ENCODE measurements at places on chromosomes 5 and 9.

DNA sequence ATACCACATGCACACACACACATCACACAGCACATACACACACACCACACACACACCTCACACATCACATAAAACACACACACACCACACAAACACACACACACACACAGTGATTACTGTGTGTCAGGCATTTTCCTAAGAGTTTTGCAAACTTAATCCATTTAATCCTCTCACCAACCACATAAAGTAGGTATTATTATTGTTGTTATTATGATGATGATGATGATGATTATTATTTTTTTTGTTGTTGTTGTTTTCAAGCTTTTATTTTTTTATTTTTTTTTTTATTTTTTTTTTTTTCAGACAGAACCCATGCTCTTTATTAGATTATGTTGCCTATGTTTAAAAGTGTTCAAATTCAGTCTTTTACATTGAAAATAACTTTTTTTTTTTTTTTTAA lies 31.5 kb downstream of the JADE2 start:
- H3K36me3 ChIP-seq, result no peaks in the 10 kb centered on the region
- H3K27ac ChIP-seq, result no peak overlapping the region
- no peaks in the 10 kb centered on the region for H3K27me3 ChIP-seq

DNA sequence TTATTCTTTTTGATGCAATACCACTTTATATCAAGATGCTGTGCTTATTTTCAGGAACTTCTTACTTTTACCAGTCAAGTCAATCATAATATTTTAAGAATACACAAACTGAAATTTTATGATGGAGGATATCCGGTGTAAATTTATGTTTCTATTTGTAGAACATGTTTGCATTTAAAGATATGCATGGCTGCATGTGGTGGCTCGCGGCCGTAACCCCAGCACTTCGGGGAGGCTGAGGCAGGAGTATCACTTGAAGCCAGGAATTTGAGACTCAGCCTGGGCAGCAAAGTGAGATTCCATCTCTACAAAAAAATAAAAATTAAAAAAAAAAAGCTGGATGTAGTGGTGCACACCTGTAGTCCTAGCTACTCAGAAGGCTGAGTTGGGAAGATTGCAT lies 73.5 kb upstream of the ALDH1A1 start:
- no peaks in the 10 kb centered on the region for H3K27me3 ChIP-seq
- no peaks in the 10 kb centered on the region for H3K4me1 ChIP-seq
- no peaks in the 10 kb centered on the region for H3K36me3 ChIP-seq
- H3K27ac ChIP-seq, result no peak overlapping the region
- no peak for DNase-seq

GRCh38 chr5:157914151-157914788 lies 55.3 kb upstream of the CLINT1 start:
- no peak for DNase-seq
- H3K36me3 ChIP-seq, result no peaks in the 10 kb centered on the region
- H3K27ac ChIP-seq, result no peak overlapping the region
- no peak overlapping the region for H3K4me3 ChIP-seq

DNA sequence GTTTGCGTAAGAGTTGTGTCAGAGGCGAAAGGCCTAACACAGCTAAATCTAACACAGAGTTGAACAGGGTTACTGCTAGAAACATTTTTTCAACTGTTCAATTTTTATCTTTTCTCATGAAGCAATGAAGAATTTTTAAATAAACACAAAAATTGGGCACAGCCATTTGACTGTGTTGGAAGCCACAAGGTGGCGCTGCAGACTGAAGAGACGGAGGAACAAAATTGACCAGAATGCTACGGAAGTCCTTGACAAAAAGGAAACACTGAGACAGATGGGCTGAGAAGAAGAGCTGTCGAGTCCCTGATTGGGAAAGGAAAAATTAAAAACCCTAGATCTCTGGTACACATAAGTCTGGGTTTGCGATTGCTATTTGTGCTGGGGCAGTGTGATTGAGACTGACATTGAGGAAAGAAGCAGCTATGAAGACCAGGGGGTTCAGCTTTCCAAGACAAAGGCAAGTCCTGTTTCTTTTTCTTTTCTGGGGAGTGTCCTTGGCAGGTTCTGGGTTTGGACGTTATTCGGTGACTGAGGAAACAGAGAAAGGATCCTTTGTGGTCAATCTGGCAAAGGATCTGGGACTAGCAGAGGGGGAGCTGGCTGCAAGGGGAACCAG lies at the start of gene PCDHB9:
TSS of gene PCDHB9 (plus strand) at position 265 of the 616 bp plus-strand sequence. CDS start at position 423, 158 bp downstream.
- H3K4me3 ChIP-seq, result peak within 1 kb of the TSS; percentile 34
- no peaks in the 10 kb centered on the region for H3K27me3 ChIP-seq

DNA sequence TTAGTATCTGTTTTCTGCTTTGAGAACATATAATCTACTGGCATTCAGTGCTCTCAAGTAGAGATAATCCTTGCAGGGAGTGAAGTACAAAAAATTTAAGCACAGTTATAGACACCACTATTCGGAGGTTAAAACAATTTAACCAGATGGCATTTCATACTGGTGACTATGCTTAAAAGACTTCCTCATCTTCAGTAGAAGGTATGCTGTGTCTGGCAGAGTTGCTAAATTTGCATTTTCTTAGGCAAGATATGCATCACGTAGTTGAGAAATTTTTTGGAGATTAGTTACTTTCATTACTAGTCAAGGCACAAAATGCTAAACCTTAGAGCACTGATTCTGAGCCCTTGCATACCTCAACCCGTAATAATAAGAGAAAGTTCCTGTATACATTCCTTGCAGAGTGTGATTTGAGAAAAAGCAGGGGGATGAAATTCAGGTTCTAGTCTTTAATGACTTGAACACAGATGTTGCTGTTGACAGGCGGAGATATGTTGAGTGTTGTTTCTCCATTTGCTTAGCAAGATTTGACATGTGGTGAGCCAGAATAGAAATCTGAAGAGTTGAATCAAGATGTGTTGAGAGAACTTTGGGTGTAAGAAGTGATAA lies 70.8 kb upstream of the STARD4 start:
- no peak overlapping the region for H3K27ac ChIP-seq
- H3K4me1 ChIP-seq, result no peaks in the 10 kb centered on the region
- H3K27me3 ChIP-seq, result no peaks in the 10 kb centered on the region
- DNase-seq, result no peak

- H3K36me3 ChIP-seq, result no peaks in the 10 kb centered on the region
- no peaks in the 10 kb centered on the region for H3K4me1 ChIP-seq
- H3K27me3 ChIP-seq, result no peaks in the 10 kb centered on the region
- H3K4me3 ChIP-seq, result no peak overlapping the region
Measured at GRCh38 chr9:37747271-37747753, 6.3 kb upstream of the TRMT10B start.

DNA sequence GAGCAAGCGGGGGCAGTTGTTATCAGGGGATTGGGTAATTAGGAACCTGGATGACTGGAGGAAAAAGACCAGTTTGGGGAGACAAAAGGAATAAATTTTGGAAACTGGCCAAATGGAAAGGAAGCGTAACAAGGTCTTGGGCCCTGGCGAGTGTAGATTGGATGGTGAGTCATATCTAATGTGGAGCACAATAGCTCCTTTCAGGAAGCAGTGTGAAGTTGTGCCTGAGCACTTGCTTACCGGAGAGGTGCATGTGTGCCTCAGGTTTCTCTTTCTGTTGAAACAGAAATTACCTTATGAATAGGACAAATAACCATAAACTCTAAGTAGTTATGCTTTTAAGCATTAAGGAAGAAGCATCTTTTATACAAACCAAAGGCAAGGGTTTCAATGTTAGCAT lies 176.4 kb downstream of the KIF4B start:
- no peaks in the 10 kb centered on the region for H3K36me3 ChIP-seq
- H3K4me3 ChIP-seq, result peak overlapping the region; percentile 34
- H3K4me1 ChIP-seq, result peaks cover 19% of the 10 kb centered on the region
- no peaks in the 10 kb centered on the region for H3K27me3 ChIP-seq

DNA sequence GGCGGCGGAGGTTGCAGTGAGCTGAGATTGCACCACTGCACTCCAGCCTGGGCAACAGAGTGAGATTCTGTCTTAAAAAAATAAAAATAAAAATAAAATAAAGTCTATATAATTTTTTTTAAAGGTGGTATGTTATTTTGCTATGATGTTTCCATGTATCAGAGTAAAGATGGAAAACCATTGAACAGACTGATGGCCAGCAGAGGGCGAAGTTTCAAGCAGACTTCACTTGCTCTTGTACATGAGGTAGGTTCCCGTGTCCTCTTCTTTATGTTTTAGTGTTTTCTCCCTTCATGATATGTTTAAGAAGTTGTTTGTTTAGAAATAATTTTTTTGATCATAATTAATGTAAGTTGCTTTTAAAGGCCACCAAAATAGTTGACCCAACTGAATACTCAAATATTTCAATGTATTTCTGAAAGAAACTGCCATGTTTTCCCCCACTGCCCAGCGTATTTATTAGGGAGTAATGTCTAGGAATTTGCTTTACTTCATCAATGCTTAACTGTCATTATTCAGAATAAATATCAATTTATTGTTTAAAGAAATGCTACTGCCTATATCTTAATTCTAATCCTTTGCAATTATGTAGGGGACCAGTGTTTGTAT lies 146.4 kb downstream of the HACD4 start:
- no peaks in the 10 kb centered on the region for H3K27me3 ChIP-seq
- H3K36me3 ChIP-seq, result no peaks in the 10 kb centered on the region
- no peak overlapping the region for H3K27ac ChIP-seq
- no peak overlapping the region for H3K4me3 ChIP-seq

DNA sequence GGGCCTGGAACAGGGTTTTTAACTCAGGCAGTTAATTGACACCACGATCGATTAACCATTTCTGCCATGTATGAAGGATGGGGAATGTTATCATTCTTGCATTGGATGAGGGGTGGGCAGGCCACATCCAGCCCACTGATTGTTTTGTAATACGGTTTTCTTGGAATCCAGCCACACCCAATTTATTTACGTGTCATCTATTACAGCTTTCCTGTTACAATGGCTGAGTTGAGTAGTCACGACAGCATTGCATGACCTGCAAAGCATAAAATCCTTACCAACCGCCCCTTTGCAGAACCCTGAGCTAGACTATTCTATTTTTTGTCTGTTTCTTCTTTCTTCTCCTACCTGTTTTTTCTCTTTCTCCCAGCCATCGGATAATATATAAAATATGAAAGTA lies 122.0 kb upstream of the STC2 start:
- no peaks in the 10 kb centered on the region for H3K4me1 ChIP-seq
- H3K4me3 ChIP-seq, result no peak overlapping the region
- no peaks in the 10 kb centered on the region for H3K27me3 ChIP-seq
- no peaks in the 10 kb centered on the region for H3K36me3 ChIP-seq
- DNase-seq, result no peak

Data from MM.1S (cell line).